ENCODE measurements at places on chromosomes 5 and 9. TPM values are rescaled to one million over a fixed set of nuclear protein-coding genes. Genes with fewer than 3 reads are reported as not detected.

- DNase-seq = no peak
Measured at GRCh38 chr5:75736273-75736672, 19.0 kb upstream of the POC5 start.

NMUR2 gene
- 0.22 TPM for polyA plus RNA-seq

DNA sequence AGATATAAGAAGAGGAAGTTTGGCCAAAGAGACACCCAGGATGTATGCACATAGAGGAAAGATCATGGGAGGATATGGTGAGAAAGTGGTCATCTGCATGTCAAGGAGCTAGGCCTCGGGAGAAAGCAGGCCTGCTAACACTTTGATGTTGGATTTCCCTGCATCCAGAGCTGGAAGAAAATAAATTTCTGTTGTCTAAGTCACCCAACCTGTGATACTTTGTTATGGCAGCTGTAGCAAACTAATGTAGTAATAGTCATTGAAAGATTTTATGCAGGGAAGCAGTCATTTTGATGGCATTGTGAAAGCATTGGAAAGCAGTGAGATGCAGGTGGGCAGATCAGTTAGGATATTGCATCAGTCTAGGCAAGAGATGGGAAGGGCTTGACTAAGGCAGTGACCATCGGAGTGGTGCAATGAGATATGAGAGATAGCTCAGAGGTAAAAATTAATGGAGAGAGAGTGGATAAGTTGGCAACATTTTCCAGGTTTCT lies 24.5 kb upstream of the FOCAD start:
- DNase-seq = no peak

- no peak for DNase-seq
Measured at GRCh38 chr5:124996023-124996763, 249.8 kb upstream of the ZNF608 start.

DNA sequence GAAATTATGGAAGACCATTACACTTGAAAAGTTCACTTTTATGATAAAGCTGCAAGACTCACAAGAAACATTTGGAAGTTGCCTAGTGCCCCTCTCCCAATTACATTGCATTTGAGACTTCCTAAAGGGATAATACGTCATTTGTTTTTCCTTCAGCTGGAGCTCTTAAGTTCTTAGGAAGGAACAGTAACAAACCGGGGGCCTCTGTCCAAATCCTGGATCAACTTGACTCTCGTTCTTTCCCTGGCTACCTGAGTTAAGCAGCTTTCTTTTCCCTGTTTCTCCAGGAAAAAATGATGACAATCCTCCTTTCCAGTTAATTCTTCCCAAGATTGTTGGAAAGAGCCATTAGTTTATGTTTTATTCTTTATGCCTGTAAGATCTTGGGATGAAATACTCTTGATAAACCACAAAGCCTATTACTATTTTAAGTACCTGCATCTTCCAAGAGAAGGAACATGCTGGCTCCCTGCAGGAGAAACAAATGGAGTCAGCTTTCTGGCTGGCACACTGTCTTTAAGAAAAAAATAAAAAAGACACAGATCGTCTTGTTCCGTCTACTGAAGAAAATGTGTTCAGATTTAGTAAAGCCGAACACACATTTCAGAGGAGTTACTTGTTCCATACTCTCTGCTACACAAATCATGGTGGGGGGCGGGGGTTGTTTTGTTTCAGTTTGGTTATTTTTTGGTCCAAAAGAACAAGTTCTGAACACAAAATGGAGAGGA lies 297.9 kb downstream of the EFNA5 start:
- DNase-seq = peak; percentile 48

- peak; percentile 40 for DNase-seq
Measured at GRCh38 chr9:94668928-94669729, 29.8 kb upstream of the FBP1 start.

GRCh38 chr5:4001004-4001403 lies 405.4 kb downstream of the IRX1 start:
- DNase-seq = no peak

All from hindlimb muscle (tissue), 1 donor.